ENCODE measurements at places on chromosomes 12 and 14. TPM values are rescaled to one million over a fixed set of nuclear protein-coding genes. Genes with fewer than 3 reads are reported as not detected.
A peak's percentile ranks its signal among the peaks of the same experiment; 100 is the strongest.

DNA sequence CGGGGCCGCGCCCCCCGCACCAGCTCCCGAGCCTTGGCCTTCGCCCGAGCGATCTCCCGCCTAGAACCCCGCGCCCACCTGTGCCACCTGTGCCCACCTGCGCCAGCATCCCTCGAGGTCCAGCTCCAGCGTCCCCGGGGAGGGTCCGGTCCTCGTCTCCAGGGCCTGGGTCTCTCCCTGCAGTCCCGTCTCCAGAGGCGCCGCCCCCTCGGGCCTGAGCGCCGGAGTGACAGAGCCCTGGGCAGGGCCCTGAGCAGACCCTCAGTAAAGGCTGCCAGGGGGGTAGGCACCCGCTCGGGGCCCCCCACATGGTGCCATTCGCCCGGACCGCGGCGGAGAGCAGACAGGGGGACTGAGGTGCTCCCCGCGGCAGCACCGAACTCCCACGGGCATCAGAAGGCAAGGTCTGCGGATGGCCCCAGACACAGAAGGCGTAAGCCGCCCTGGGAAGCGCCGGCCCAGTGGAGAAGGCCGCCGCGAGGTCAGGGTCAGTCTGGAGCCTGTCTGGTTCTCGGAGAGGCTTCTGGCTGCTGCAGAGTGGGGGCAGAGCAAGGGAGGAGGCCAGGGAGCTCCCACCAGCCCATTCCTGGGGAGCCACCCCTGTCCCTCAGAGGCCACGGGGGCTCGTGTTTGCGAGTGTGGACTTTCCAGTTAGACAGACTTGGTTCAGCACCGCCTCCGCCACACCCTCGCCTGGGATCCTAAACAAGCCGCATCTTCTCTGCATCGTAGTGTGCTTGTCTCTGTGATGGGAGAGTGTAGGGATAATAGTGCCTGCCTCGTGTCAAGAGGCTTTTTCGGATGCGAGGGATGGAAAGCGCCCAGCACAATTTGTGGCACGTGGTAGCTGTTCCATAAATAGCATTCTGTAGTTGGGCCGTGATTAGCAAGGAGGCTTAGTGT, 1.1 kb upstream of the PPP1R13B start:
- H3K36me3 ChIP-seq: no peaks in the 10 kb centered on the region
- no peaks in the 10 kb centered on the region for H3K27me3 ChIP-seq
- H3K4me3 ChIP-seq: peak overlapping the region; percentile 91
- peak overlapping the region; percentile 90 for H3K27ac ChIP-seq
- peak; percentile 81 for DNase-seq
- H3K4me1 ChIP-seq: peaks cover 31% of the 10 kb centered on the region

DNA sequence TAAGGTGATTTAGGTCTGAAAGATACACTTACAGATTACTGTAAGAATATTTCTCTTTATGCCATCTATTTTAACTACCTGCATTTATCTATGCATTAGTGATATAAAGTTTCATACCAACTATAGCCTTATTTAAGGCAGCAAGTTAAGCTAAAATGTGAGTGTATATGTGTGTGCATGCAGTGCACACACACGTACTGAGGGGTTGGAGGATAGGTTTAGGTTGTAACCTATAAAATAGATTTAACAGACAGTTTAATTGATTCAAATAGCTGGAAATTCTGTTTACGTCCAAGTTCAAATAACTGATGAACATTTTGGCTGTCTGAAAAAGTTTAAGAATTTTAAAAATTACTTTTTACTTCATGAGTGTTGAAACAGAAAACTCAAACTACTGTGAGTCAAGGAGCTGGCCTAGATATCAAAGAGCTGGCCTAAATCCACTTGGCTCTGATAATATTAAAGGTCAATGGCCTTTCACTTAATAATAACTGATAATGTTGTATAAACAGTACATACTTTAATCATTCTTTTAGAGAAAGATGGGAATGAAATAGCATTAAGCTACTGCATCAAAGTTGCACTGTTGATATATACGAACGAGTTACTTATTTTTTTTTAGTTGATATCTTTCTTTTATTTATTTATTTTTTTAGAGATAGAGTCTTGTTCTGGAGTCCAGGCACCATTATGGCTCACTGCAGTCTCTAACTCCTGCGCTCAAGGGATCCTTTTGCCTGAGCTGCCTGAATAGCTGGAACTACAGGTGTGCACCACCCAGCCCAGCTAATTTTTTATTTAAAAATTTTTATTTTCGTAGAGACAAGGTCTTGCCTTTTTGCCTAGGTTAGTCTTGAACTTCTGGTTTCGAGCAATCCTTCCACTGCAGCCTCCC, 13.8 kb upstream of the KCNJ8 start:
- H3K4me3 ChIP-seq: no peak overlapping the region
- no peaks in the 10 kb centered on the region for H3K4me1 ChIP-seq
- no peaks in the 10 kb centered on the region for H3K27me3 ChIP-seq
- DNase-seq: no peak

The ATP23 gene
- 4.4 TPM for total RNA-seq

DNA sequence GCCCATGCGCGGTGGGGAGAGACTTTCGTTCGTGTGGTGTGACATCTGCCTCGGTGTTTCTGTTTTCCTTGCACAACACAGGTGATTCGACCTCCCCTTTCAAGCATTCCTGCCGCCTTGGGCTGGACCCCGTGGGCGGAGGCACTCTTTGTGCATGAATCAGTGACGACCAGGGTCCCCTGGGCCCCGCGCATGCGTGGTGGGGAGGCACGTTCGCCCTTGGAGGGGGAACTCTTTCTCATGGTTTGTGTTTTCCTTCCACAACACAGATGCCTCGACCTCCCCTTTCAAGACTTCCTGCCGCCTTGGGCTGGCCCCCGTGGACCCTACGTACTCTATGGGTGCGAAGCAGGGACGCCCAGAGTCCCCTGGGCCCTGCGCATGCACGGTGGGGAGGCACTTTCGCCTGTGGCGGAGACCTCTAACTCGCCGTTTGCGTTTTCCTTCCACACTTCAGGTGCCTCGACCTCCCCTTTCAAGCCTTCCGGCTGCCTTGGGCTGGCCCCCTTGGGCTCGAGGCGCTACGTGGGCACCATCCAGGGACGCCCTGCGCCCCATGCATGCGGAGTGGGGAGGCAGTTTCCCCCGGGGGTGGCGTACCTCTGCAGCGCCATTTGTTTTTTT, 340.9 kb downstream of the ALG10 start:
- H3K27me3 ChIP-seq: no peaks in the 10 kb centered on the region
- H3K36me3 ChIP-seq: no peaks in the 10 kb centered on the region
- no peaks in the 10 kb centered on the region for H3K4me1 ChIP-seq
- H3K27ac ChIP-seq: no peak overlapping the region
- DNase-seq: no peak

DNA sequence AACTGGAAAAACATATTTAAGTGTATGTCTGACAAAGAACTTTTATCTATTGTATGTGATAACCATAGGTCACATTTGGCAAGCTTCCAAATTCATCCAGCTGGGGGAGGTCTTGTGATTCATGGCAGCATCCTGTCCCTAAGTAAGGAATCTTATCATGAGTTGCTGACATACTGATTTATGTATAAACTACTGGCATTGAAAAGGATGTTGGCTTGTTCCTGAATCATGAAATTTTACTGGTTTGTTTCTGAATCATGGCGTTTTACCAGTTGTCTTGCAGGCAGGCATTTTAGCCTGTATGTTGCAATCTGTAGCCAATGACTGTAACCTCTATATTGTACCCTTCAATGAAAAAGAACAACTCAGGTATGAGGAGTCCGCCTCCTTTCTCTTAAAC, 244.8 kb downstream of the IPO8 start:
- H3K36me3 ChIP-seq: no peaks in the 10 kb centered on the region
- no peak overlapping the region for H3K27ac ChIP-seq
- no peaks in the 10 kb centered on the region for H3K27me3 ChIP-seq
- H3K4me3 ChIP-seq: no peak overlapping the region

The TBX3 gene
- total RNA-seq: 31.5 TPM

DNA sequence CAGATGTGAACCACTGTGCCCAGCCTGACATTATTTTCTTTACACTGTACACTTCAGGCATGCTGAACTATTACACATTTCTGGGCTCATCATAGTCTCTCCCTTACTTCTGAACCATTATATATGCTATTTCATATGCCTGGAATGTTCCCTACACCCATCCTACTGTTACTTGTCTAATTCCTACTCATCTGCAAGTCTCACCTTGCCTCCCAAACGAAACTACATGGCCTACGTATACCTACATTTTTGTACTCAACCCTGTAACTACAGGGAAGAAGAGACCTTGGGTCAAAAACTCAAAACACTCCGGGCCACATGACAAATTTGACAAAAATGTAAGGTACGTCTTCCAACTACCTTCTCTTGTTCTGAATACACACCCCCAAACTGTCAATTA, 9.5 kb upstream of the EEA1 start:
- no peak for DNase-seq
- H3K4me1 ChIP-seq: no peaks in the 10 kb centered on the region
- no peaks in the 10 kb centered on the region for H3K27me3 ChIP-seq
- H3K4me3 ChIP-seq: no peak overlapping the region
- no peaks in the 10 kb centered on the region for H3K36me3 ChIP-seq

GRCh38 chr12:57042695-57043094, 7.2 kb downstream of the MYO1A start:
- H3K27ac ChIP-seq: no peak overlapping the region
- no peaks in the 10 kb centered on the region for H3K36me3 ChIP-seq
- no peak for DNase-seq
- peaks cover 5% of the 10 kb centered on the region for H3K27me3 ChIP-seq

GRCh38 chr12:130574402-130574801, 141.7 kb downstream of the RIMBP2 start:
- no peak for DNase-seq
- no peaks in the 10 kb centered on the region for H3K36me3 ChIP-seq
- no peak overlapping the region for H3K27ac ChIP-seq
- no peaks in the 10 kb centered on the region for H3K27me3 ChIP-seq

GRCh38 chr14:99809859-99810558, 16.8 kb downstream of the EML1 start:
- no peak overlapping the region for H3K4me3 ChIP-seq
- no peaks in the 10 kb centered on the region for H3K36me3 ChIP-seq
- peak overlapping the region; percentile 81 for H3K27ac ChIP-seq
- peaks cover 38% of the 10 kb centered on the region for H3K4me1 ChIP-seq

DNA sequence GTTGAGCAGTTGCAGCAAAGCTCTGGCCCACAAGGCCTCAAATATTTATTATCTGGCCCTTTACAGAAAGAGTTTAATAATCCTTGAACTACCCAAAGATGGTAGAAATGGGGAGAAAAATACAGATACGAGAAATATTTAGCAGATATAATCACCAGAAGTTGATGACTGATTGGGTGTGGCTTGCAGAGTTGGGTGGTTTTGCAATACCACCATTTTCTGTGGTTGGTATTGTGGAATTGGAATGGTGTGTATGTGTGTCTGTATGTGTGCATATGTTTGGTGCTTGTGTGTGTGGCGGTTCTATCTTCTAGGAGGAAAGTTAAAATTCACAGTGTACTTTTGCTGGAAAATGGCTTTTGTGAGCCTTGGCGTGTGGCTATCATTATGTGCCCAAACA, 85.4 kb upstream of the MANSC4 start:
- DNase-seq: no peak
- peak overlapping the region; percentile 50 for H3K27ac ChIP-seq
- peaks cover 4% of the 10 kb centered on the region for H3K4me1 ChIP-seq
- no peaks in the 10 kb centered on the region for H3K36me3 ChIP-seq

Measured in suprapubic skin (tissue), 4 donors.